ENCODE measurements at places on chromosomes 6 and 20. TPM values are rescaled to one million over a fixed set of nuclear protein-coding genes. Genes with fewer than 3 reads are reported as not detected.

GRCh38 chr20:18254615-18255014, 33.7 kb upstream of the ZNF133 start:
- no peak for DNase-seq

DNA sequence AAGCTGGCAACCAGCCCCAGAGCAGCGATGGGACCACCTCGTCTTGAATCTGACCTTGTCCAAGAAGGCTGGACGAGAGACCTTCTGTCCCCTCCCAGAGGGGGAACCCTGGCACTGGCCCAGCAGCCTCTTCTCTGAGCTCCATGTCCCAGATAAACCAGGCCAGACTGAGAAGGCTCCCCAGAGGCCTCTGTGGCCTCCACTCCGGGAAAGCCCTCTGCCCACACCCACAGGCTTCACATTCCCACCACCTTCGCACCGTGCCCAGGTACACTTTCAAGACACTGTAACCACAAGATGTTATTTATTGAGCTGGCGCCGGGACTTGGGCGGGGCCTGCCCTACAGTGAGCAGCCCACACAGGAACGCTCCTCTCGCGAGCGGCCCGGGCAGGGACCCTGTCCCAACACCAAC, 33.2 kb downstream of the ADA start:
- DNase-seq, result no peak

DNA sequence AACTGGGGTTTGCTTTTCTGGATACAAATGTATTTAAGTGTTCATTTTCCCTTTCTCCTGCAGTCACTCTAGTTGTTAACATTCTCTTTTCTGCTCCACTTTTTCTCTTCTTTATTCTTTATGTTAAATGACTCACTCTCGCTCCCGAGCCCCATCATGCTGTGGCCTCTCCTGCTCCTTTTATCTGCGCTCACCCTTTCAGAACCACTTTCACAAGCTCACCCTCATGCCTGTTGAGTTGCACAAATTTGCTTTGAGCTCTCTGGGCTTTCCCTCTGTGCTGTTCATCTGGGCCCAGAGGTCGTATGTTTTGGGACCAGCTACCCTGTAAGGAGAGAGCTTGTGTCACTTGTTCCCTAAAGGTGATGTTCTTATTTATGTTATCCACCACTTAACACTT, 98.1 kb upstream of the ASCC3 start:
- no peak for DNase-seq

- DNase-seq, result no peak
These were observed 20.7 kb downstream of the CGA start for GRCh38 chr6:87074101-87074621.

- peak; percentile 48 for DNase-seq
These were observed 21.8 kb downstream of the FAM209B start for GRCh38 chr20:56554869-56555268.

GRCh38 chr6:25278261-25278913, 787 bp upstream of the CARMIL1 start:
- no peak for DNase-seq

- DNase-seq, result no peak
These were observed 1224.0 kb upstream of the ADGRB3 start for GRCh38 chr6:67411036-67411435.

DNA sequence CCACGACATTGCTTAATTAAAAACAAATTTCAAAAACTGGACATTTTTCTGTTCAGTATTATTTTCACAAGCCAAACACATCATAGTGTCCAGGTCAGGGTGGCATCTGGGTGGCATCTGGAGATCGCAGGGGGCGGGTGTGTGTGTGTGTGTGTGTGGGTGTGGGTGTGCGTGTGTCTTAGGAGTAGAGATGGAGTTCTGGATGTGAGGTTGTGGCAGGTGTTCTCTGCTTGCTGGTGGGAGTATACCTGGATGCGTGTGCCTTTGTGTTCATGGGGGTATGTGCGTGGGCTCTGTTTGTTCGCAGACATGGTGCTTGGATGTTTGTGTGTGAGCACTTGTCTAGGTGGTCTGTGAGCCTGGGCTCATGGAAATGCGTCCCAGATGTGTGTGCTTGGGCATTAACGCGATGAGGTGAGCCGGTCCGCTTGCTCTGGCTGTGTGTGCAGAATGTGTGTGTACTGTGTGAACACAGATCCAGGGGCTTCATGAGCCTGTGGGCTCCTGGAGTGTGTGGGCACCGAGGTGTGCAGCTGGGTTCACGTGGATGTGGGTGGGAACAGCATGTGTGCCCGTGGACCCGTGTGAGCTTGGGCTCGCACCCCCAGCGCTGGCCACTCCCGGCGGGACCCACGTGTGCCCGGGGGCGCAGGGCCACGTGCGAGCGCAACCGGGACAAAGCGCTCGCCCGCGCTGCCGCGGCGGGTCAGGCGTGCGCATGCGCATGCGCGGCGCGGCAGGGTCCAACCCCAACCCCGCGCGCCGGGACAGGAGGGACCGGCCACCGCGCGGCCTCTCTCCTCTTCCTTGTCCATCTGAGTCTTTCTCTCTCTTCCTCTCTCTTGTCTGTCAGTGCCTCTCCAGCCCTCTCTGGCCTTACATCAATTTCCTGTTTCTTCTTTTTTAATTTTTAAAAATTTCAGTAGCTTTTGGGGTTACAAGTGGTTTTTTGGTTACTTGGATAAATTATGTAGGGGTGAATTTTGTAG, 60.4 kb downstream of the SRC start:
- DNase-seq, result no peak

DNA sequence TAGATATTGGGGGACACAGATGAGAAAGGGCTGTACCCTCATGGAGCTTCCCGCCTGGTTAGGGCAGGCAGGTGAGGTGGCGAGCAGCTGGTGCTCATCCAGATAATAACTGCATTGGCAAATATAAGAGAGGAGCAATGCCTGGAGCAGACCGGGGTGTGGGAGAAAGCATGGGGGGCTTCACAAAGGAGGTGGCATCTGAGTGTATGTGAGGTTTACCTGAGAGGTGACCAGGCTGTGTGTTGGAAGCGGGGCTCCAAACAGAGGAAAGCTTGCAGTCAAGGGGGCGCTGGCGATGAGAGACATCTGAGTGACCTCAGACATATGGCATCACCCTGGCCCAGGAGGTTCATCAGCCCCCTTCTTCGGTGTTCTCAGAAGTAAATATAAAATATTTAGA, 72.1 kb upstream of the PMEPA1 start:
- DNase-seq, result no peak

- DNase-seq, result no peak
These were observed 89.3 kb downstream of the MRPL14 start for GRCh38 chr6:44037847-44038542.

DNA sequence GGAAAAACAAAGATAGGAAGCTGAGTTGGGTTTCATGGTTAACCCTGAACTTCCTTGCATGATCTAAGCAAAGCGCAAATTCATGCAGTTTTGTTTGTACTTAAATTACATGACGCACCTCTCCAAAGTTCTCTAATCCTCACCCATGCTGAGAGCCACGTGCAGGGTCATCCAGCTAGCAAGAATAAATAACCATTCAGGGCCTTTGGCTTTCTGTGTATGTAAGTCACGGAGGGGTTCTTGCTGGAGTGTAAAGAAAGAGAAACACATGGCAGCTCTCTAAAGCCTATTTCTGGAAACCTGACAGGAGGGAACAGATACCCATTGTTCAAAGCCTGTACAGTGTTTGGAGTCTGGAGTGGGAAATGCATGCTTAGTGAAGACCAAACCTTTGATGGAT, 171.7 kb upstream of the CCN2 start:
- DNase-seq, result no peak

TCF15 gene
- total RNA-seq, result 10.0 TPM

FOXP4 gene
- 16.1 TPM for total RNA-seq

HDGFL1 gene
- not detected for total RNA-seq

ULBP1 gene
- 0.10 TPM for total RNA-seq

WFDC12 gene
- total RNA-seq, result not detected

RSPO3 gene
- 0.64 TPM for total RNA-seq

SLC24A3 gene
- total RNA-seq, result 1.0 TPM

NAA20 gene
- total RNA-seq, result 36.0 TPM

Measured in heart left ventricle (tissue), 16 donors.